Amygdala (tissue), 56 donors: ENCODE measurements at places on chromosomes 1 and 21.

DNA sequence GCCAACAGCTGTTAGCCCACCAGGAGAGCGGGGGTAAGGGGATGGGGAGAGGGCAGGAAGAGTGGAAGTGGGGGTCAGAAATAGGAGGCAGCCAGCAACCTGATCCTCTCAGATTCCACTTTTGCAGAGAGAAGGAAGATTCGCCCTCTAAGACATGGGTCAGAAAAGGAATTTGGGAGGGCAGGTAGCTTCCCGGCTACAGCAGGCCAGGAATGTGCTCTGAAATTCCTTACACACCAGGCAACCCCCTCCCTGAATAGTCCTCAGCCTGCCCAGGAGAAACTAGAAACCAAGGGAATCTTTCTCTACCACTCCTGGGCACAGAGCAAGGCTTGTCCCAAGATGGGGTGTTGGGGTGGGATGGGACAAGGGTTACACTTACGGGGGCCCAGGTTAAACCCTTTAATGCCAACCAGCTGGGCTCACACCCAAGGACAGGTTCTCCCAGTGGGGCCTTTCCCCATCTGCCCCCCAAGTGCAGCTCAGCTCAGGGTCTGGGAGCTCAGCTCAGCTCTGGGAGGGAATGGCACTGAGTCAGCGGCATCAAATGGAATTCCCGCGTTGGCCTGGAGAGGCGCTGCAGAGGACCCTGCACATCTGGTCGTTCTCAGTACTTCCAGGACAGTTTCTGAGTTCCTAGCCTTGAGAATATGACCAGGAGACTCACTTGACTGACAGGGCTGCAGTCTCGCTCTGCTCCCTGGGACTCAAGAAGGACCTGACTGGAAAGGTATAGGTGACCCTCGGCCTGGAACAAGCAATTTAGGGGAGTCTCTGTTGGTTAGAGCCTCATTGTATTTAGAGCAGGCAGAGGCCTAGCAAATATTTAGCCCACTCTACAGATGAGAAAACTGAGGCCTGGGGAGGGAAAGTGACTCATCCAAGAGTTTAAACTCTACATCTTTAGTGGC, 761 bp downstream of the TNNT2 start:
- no peak for DNase-seq

DNA sequence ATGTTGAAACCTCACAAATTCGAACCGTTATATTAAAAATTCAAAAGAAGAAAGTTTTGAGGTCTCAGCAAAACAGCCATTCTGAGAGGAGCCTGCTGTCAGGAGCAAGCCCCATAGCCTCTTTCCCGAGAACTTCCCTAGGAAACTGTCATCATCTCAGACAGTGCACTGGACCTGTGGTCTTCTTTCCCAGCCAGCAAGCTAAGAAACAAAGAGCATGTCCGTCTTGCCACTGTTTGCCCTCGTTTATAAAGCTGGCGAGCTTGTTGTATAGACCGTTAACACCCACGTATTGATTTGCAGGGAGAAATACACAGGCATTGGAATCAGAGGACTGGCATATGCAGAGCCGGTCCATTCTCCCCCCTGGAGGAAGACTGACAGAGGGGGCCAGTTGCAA, 407.0 kb downstream of the NPHP4 start:
- no peak for DNase-seq

DNA sequence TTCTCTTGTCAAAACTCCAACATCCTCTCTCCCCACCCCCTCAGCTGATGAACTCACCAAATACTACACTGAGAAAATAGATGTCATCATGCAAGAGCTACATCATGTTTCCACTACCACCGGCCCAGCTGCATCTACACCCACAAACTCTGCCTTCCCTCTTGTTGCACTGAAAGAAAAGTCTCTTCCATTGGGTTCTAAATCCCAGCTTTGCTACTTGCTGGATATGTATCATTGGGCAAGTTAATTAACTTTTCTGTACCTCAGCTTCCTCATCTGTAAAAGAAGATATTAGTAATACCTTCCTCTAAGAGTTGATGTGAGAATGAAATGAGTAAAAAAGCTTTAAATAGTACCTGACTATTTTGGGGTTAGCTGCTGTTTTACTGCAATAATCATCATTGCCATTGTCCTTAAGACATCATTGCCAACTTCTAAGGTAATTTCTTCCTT, 108.6 kb downstream of the OLFML2B start:
- no peak for DNase-seq

DNA sequence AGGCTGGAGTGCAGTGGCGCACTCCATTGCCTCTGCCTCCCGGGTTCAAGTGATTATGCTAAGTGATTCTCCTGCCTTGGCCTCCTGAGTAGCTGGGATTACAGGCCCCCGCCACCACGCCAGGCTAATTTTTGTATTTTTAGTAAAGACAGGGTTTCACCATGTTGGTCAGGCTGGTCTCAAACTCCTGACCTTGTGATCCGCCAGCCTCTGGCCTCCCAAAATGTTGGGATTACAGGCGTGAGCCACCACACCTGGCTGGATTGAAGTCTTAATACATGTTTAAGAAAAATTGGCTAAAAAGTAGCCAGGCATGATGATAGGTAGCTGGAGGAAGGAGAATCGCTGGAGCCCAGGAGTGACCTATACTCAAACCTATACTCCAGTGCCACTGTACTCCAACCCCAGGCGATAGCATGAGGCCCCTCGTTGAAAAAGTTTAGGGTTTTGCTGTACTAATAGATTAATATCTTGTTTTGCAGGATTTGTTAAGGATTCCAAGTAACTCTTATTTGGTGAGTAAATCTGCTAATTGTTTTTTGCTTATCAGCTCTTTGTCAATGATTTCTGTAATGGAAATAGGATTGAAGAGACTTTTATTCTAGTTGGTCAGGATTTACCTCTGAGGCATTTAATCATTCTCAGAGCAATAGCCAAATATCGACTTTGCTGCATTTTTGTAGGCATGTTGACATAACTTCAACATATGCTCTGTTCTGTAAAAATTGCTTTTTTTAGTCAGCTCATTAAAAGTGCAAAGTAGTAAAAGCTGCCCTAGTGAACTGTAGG, 2.0 kb downstream of the RCC1 start:
- DNase-seq: no peak

- DNase-seq: no peak
Observed at GRCh38 chr1:163877016-163877415, 555.3 kb downstream of the NUF2 start.

- no peak for DNase-seq
Observed at GRCh38 chr1:78283691-78284090, 207.1 kb upstream of the PTGFR start.

- DNase-seq: no peak
Observed at GRCh38 chr1:202320081-202320405, 21.7 kb downstream of the UBE2T start.

- no peak for DNase-seq
Observed at GRCh38 chr1:169576241-169576934, 9.9 kb downstream of the F5 start.

DNA sequence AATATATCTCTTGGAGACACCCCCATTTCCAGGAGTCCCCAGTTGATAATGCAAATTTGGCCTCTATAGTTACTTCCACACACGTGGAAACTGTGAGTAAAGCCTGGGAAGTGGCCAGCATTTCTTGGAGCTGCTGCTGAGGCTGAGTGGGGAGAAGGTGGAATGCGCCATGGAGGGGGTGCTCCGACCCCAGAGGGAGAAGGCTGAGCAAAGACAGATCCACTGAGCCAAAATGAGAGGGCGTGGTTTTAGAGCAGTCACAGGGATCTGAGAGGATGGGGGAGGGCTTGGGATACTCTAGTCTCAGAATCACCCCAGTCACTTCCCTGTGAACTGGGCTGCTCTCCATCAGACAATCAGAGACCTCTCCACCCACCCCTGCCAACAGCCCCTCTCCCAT, 38.7 kb downstream of the TRIM62 start:
- no peak for DNase-seq

GRCh38 chr1:226882187-226882586, 11.8 kb downstream of the PSEN2 start:
- DNase-seq: no peak

DNA sequence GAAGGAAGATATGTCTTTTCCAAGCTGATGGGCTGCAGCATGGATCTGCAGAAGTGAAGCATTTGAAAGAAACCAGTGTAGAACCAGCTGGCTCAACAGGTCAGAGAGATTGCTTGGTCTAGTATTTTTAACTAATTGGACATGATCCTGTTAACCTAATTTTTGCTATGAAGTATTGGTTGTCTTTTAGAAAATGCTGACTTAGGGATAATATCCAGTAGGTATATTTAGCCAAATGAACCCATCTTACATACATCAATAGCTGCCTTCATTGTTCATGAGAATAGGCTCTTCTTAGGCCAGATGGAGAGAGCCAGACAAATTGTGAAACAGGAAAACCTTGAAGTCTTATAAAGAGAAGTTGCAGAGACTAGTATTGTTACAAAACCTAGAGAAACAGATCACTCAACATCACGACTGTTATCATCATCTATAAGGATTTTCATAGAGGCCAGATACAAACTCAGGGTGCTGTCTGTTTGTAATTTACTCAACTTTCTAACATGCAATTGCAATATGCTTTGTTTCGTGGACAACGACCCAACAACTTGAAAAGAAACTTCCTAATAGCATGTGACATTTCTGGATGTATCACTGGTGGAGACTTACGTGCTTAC, 148.2 kb downstream of the DISC1 start:
- no peak for DNase-seq

- DNase-seq: no peak
Observed at GRCh38 chr1:23148084-23148483, 20.6 kb downstream of the LUZP1 start.

- DNase-seq: no peak
Observed at GRCh38 chr21:42404539-42404938, 837 bp downstream of the UBASH3A start.

DNA sequence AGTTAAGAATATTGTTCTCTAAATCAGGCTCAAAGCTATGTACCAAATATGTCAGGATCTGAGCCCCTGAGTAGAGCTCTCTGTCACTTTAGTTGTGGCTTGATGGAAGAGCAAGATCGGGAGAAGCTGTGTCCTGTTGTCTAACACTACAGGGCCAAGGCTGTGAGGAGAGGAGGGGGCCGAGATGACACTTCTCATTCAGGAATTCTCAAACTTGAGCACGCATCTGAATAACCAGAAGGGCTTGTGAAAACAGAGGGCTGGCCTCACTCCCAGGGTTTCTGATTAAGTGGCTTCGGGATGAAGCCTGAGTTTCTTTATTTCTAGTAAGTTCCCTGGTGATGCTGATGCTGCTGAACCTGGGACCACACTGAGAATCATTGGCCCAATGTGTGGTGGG, 209.2 kb upstream of the DAB1 start:
- DNase-seq: no peak

DNA sequence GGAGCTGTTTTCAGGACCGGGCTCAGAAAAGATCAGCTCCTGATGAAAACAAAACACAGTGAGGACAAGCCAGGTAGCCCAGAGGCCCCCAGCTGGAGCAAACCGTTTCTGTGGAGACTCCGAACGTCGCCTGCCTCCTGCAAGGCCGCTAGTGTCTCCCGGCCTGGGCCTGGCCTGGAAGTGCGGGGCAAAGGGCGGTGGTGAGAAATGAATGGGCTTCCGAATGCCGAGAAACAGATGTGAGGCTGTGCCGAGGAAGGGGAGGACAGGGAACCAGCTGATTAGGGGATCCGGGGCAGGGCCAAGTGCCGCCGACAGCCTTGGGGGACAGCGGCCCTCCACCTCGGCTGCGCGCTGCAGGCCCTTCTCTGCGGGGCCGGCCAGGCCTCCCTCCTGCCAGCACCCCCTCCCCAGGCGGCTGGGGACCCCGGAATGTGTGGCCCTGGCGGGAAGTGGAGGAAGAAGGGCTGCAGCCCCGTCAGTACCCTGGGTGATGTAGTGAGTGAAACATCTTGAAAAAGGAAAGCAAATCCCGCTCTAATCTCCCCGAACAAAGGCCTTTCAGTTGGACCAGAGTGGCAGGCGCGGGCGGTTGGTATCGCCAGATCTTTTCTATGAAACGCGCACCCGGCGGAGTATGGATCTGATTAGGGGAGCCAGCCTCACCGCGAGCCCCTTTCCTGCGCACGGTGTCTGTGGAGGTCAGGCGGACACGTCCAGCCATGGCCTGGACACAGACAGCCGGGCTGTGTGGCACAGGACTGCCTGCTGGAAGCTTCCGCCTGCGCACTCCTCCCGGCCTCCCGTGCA, 52.6 kb downstream of the PRDM16 start:
- DNase-seq: no peak

- no peak for DNase-seq
Observed at GRCh38 chr21:35039595-35040289, 9.4 kb downstream of the RUNX1 start.

DNA sequence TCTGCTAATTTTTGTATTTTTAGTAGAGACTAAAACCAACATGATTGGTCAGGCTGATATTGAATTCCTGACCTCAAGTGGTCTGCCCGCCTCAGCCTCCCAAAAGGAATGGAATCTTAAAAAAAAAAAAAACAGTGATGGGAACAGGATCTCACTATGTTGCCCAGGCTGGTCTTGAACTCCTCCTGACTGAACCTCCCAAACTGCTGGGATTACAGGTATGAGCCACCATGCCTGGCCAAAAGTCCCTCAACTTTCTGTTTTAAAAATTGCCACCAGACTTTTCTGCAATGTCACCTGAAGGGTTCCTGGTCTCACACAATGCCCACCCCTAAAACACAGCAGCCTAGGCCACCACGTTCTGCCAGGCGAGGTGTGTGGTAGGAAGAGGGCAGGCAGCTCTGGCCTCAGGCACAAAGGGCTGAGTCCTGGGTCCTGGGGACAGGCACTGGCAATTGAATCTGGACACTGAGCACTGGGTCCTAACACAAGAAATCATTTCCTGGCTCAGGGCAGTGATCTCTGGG, 21.2 kb upstream of the THRAP3 start:
- DNase-seq: no peak

- no peak for DNase-seq
Observed at GRCh38 chr1:223802032-223802431, 43.7 kb downstream of the TP53BP2 start.

- DNase-seq: no peak
Observed at GRCh38 chr1:85462931-85463649, 1.9 kb downstream of the DDAH1 start.

- DNase-seq: no peak
Observed at GRCh38 chr1:58769809-58770320, 14.0 kb downstream of the JUN start.

DNA sequence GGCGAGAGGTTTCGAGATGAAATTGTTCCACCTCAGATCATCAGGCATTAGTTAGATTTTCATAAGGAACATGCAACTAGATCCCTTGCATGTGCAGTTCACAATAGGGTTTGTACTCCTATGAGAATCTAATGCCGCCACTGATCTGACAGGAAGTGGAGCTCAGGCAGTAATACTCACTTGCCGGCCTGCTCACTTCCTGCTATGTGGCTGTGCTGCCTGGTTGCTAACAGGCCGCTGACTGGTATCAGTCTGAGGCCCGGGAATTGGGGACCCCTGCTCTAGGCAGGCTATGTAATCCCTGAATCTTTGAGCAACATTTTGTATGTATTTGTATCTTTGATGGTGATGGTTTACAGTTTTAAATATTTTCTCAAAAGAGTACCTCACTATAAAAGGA, 32.5 kb downstream of the XKR8 start:
- no peak for DNase-seq

DNA sequence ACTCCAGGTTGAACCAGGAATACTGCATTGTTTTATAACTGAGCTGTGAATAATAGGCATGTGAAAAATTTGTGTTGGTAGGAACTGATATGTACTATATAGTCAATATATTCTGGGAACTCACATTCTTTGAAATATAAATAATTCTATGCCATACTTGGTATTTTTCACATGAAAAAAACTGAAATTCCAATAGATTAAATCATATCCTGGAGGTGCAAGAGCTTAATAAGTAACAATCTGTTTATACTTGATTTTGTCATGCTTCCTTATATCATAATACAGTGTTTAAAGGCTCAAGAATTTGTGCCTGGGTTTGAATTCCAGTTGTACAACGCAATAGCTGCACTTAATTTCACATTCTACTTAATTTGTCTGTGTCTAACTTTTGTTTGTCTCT, 387.0 kb downstream of the USP25 start:
- DNase-seq: no peak

GRCh38 chr1:157450106-157450505, 102.2 kb downstream of the FCRL5 start:
- no peak for DNase-seq
